ENCODE measurements at places on chromosomes 3 and 15.

- DNase-seq: no peak
Observed at GRCh38 chr15:72178976-72179585, 18.5 kb downstream of the GRAMD2A start.

DNA sequence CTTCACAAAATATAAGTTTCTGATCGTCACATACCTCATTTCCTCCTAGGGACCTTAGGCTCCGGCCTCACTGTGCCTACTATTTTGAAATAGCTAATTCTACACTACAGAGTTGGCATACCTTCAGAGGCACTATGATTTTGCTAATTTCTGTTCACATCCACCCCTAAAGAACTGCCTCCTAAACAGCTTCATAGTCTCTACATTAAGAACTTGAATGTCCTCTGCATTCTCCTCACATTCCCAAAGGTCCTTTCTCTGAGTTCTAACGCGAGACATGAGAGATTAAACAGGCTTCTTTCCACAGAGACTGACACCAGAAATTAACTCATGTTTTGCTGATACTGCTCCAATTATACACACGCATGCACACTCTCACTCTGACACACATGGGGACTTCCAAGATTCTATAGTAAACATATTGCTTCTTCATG lies 75.5 kb downstream of the DLG1 start:
- DNase-seq: no peak

DNA sequence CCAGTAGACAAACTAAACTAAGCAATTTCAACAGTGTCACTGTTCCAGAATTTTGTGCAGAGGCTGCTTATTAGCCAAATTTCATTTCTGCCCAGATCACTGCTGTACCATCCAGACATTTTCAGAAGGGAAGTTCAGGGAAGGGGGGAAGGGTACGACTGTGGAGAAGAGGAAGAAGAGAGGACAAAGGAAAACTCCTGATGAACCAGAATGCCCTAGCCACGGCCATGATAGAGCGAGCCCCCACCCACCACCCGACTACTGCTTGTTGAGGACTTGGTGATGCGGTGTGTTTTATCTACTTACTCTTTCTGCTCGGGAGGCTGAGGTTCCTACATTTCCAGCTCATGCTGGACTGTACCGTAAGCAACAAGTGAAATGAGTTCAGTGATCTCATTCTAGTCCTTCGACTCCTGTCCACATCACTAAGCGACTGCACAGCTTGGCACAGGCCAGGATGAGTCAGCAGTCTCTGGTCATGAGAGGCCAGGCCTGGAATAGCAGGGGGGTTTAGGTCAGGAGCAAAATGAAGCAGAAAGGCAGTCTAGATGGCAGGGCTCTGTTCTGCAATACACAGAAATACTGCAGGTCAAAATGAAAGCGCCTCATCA lies 330.8 kb downstream of the TIGIT start:
- no peak for DNase-seq

DNA sequence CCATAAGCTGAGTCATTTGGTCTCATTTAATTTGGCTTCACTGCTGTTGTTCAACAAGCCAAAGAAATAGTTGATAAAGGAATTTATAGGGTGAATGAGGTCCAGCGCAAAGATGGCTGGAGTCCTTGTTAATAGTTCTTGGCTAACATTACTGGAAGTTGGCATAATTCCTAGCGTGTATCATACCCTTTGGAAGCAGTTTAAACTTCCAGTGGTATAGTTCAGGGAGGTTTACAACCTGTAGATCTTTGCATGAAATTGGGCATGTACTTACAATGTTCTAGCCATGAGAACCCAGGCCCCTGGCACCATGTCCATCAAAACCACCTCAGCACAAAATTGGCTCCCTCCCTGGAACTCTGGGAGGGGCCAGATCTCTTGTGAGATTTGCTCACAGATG lies 380.8 kb downstream of the LRTM1 start:
- no peak for DNase-seq

DNA sequence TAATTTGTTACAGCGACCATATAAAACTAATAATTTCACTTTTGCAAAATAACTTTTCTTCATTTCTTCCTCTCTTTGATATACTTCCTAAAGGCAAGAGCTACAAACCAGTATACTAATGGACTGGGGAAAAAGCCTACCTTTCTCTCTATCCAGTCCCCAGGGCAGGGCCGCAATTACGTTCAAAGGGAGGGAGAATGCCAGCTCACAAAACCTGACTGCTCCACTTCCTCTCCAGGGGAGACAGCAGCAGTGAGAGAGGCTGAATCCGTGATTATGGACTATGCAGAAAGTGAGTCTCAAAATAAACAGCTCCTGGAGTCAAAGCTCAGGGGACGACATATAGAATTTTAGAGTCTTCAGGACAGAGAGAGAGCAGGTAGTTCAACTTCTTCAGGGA lies 126.9 kb upstream of the HES1 start:
- no peak for DNase-seq
